ENCODE measurements at places on chromosomes 12 and 14.
A peak's percentile ranks its signal among the peaks of the same experiment; 100 is the strongest.

- DNase-seq, result no peak
Measured at GRCh38 chr12:70643939-70644338, 6.7 kb upstream of the PTPRB start.

DNA sequence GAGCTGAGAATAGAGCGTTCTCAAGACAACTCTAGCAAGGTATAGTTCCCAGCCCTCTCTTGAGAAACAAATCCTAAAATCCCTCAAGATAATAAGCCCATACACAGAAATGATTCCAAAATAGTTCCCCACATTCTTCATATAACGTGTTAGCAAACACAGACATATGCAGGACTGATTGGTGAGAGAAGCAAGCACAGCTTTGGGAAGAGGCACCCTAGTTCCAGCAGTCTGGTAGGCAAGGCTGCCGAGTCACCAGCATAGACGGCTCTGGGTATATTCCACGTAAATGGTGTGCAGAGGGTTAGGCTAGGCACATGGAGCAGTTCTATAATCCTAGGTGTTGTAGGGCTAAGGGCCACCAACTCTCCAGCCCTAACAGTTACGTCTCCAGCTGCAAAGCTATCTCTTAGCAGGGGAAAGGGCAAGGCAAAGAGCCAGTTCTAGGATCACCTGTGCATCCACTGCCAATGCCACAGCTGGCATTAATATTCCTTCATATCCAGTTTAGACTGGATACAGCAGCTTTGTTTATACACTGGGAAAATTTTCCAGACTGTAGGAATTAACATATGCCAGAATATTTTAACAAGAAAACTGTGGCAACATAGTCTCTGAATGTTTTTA lies 52.9 kb downstream of the SH2B3 start:
- no peak for DNase-seq

DNA sequence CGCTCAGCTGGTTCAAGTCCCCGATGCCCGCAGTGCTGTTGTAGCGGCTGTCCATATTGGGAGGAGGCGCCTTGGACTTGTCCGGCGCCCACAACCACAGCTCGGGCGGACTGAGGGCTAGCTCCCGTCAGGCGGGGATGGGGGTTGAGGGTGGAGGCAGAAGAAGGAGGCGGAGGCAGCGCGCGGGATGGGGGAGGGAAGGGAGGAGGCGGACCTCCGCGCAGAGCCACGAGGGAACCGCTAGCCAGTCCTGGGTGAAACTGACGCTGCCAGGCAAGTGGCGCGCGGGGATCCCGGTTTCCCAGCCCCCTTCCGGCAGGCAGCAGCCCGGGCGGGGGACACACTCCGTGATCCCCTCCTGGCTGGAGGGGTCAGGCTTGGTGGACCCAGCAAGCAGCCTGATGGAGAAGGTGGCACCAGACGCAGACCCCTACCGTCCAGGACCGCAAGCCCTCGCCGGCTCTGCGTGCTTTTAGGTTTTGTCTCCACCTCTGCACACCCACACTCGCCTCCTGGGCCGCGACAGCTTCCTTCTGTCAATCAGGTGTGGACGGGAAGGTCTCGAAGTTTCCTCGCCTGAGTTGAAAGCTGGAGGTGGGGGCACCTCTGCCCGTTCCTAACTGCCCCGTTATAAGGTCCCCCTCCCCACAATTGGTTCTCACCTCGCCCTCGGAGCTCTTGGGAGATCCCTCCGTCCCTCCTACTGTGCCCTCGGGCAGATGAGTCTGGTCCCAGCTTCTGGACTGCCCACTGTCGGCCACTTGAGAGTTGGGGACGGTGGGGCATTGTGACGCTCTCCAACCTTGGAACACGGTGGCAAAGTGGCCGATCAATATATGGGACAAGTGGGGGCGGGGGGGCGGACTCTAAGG lies at the start of gene CPNE8:
TSS of gene CPNE8 (minus strand) at position 112 of the 872 bp plus-strand sequence. CDS start at position 55, 57 bp downstream.
- DNase-seq, result peak; percentile 46

- DNase-seq, result no peak
Measured at GRCh38 chr14:91202234-91202974, 42.1 kb downstream of the GPR68 start.

Data from activated CD4-positive, alpha-beta T cell treated with anti-CD3 and anti-CD28 coated beads for 4 hours (primary cell).